Stimulated activated CD4-positive, alpha-beta T cell treated with anti-CD3 and anti-CD28 coated beads, Interleukin-4, amount 100 ng/mL, for 24 hours (primary cell): ENCODE measurements at places on chromosomes 1 and 21.

- no peak for DNase-seq
These were observed 1.3 kb upstream of the NRIP1 start for GRCh38 chr21:15066123-15066575.

GRCh38 chr1:21670956-21671902, 2.1 kb upstream of the RAP1GAP start:
- DNase-seq = no peak

GRCh38 chr1:225745273-225745672, 32.4 kb upstream of the SRP9 start:
- no peak for DNase-seq

DNA sequence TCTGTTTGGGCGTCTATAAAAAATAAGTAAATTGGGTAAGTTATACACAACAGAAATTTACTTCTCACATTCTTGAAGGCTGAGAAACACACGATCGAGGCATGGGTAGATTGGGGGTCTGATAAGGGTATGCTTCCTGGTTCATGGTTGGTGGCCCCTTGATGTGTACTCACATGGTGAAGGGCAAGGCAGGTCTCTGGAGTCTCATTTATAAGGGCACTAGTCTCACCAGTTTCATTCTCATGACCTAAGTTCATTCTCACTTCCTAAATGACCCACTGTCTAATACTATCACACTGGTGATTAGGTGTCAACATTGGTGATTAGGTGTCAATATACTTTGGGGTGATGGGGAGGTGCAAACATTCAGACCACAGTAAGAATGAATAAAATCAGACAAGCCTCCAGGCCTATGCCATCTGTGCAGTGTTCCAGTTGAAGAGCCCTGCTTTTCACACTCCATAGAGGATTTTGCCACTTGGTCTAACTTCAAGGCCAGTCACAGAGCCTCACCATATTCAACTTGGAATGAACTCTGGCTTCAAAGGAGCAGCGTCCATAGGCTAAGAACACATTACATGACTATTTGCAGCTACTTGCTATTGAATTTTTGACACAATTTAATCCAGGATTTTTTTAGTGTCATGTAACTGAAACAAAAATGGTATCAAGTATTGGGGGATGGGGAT, 2.5 kb upstream of the GBP4 start:
- DNase-seq = no peak

DNA sequence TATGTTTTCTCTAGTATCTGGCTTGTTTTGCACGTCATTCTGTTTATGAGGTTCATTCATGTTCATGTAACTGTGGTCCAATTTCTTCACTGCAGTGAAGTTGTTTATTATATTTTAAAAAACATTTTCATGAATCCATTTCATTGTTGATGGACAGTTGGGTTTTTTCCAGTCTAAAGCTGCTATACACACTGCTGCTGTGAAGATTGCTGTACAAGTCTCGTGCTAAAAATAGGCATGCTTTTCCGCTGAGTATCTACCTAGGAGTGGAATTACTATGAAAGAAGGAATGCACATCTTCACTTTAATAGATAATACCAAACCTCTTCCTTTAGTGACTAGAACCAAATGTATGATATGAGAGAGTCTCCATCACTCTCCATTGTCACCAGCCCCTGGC, 49.0 kb upstream of the ETS2 start:
- DNase-seq = no peak

- DNase-seq = no peak
These were observed 1.3 kb upstream of the NPPB start for GRCh38 chr1:11860083-11860482.

GRCh38 chr21:43917515-43918384, 52.7 kb downstream of the AGPAT3 start:
- peak; percentile 17 for DNase-seq

GRCh38 chr1:235865565-235866204, 1.0 kb downstream of the LYST start:
- no peak for DNase-seq

DNA sequence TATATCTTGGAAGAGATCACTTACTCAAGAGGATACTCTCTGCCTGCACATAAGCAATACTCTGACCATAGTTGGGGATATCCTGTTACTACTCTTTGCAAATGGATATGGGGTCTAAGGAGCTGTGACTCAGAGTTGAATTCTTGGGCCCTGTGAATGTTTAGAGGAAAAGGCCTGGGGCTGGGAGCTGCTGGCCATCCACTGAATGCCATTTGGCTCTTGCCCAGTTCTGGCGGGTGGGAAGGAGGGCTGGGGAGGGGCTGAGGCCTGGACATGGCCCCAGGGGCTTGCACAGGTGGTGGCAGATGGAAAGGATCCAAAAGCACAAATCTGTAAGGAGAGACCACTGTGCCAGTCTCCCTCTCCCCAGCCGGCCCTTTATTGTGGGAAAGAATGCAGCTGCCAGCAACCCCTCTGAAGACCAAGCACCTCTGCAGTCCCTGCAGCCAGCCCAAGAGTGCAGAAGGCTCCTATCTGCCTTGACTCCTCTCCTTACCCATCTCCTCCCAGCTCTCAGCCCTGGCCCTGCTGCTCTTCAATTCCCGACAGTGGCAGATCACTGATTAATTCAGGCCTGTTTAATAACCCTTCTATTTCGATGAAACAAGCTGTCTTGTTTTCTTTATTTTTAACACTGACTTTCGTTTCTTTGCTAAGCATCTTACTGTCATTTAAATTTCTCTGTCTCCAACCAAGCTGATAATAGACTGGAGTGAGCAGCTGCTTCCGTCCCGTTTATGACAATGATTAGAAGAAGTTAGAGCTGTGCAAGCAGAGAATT, 12.1 kb downstream of the PLXNA2 start:
- DNase-seq = no peak

DNA sequence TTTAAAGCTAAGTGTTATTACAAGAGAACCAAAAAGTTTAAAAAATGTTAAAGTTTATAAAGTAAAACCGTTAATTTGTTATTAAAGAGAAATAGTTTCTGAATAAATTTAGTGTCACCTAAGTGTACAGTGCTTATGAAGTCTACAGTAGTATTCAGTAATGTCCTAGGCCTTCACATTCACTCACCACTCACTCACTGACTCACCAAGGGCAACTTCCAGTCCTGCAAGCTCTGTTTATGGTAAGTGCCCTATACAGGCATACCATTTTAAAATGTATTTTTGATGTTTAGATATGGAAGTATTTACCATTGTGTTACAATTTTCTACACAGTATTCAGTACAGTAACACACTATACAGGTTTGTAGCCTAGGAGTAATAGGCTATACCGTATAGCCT, 60.1 kb upstream of the GCLM start:
- no peak for DNase-seq

- DNase-seq = no peak
These were observed 119.7 kb downstream of the TGFB2 start for GRCh38 chr1:218464871-218465270.

DNA sequence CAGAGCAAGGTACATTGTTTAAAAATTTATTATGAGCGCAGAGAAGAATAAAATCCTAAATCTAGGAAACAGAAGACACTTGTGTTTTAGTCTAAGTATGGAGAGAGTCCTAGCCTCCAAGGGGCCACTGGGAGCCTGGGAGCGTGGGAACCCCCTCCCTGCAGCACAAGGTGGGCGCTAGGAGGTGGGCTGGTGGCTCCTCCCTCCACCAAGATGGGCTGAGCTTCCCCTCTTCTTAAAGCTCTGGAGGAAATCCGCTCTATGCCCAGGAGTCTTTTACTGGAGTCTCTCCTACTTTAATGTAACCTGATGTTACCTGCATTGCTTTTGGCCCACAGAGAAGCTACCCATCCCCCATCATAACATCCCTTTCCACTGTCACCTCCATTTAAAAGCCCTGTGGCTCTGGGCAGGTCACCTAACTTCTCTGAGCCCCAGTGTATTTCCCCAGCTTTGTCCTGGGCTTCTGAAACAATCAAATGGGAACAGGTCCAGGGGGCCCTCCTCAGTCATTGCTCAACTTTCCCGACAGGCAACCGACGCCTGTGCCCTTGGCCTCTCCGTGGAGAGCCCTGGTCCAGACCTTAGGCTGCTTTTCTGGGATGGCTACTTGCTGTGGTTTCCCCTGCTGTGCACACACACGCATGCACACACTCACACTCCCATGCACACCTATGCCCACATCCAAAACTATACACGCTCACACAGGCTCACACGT, 181.5 kb downstream of the NPHP4 start:
- no peak for DNase-seq

DNA sequence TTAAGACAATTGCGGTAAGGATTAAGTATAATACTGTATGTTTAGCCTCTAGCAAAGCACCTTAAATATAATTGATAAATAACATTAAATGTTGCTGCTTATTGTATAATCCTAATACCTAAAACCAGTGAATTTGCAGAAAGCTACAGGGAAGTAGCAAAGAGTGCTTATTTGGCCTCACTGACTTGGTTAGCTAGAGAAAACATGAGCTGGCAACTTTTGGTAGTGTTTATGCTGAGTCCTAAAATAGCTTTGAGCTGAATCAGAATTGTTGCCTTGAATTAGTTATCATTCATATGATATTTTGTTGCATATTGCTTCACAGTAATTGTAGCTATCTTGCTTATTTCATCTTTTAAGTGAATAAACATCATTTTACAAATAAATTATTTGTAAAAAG, 3.5 kb downstream of the TRIM67 start:
- no peak for DNase-seq

GRCh38 chr1:205576805-205577761, 54.7 kb downstream of the ELK4 start:
- DNase-seq = no peak

GRCh38 chr21:45820171-45821091, 161.1 kb upstream of the COL6A1 start:
- DNase-seq = peak; percentile 84

- no peak for DNase-seq
These were observed 30.9 kb downstream of the DENND2C start for GRCh38 chr1:114638910-114639309.

DNA sequence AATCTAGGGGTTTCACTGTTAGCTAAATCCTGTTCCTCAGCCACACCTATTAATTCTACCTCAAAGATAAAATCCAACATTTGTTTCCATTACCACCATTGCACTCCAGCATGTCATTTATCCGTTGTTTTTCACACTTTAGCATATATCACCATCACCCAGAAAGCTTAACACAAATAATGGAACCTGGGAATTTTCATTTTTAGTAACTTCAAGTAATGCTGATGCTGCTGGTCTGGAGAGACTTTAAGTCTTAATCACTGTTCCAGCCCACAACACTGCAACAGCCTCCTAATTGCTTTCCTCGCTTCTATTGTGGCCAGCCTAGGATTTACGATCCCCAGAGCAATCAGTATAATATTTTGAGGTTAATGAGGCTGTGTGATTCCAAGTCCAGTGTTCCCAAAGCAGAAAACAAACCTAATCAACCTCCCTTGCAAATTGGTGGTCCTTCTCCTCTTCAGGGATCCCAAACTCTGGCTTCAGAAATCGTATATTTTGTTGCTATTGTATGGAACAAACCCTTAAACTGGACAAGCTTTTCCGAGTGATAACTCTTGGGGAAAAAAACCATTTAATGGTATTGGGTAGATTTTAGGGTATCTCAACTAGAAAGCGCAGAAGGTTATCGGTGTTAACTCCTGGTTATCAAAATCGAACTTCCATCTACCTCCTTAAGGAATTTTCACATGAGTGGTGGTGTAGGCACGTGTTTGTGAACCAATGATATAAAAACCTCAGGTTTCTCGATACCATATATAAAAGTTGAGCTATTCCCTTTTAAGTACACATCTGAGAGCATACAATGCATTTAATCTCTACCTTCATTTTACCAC, 50.0 kb upstream of the BOLA1 start:
- peak; percentile 4 for DNase-seq

- no peak for DNase-seq
These were observed 112.9 kb downstream of the MAB21L3 start for GRCh38 chr1:116224111-116224510.

DNA sequence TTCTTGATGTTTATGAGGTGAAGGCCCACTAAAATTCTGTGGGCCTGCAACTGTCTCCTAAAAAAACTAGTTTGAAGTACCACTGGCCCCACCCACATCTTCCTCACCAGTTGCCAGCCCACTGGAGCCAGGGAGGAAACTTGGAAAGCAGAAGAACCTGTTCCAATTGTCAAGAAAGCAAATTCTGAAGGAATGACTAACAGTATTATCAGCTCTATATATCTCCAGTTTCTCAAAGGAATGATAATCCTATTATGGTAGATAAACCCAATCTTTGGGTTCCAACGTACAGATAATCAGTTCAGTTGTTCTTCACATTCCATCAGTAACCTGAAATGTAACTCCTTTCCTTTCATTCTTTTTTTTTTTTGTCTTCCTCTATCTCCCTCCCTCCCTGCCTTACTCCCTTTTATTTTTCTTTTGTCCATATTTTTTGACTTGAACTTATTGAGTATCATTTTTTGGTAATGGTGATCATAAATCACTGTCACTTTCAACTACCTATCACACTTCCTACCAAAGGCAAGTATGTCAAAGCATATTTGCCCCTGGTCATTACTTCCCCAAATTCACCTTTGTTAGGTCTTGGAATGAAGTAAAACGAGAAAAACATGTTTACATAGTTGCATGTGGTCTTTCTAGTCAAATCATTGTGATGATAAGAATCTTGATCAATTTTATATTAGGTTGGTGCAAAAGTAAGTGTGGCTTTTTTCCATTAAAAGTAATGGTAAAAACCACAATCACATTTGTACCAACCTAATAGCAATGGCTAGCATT, 943.4 kb downstream of the TTLL7 start:
- no peak for DNase-seq

DNA sequence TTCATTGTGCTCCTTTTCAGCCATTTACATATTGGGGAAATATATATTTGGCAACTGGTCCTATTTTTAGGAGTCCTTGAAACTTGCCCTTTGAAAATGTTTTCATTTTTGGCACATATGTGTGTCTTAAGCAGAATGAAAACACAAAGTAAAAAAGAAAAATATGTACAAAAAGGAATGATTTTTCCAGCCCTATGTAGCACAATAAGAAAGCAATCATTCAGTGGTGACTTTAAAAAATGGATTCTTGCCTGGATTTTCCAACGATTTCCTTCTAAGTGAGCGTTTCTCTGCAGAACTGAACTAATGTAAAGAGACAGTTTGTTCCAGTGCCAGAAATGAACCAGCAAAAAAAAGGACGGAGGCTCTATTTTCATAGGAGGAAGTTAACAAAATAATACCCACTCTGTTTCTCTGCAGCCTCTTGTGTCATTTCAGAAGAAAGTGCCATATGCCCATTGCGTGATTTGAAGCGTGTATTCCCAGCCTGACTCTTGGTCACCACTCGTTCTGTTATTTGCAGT, 340.1 kb downstream of the SETD4 start:
- no peak for DNase-seq

- DNase-seq = no peak
These were observed 6.3 kb upstream of the CAMSAP2 start for GRCh38 chr1:200732438-200732837.
